NCI-H510A (cell line): ENCODE measurements at places on chromosomes 12 and 14.
A peak's percentile ranks its signal among the peaks of the same experiment; 100 is the strongest.

GRCh38 chr14:89855961-89856656, 98.4 kb downstream of the EFCAB11 start:
- DNase-seq, result no peak

DNA sequence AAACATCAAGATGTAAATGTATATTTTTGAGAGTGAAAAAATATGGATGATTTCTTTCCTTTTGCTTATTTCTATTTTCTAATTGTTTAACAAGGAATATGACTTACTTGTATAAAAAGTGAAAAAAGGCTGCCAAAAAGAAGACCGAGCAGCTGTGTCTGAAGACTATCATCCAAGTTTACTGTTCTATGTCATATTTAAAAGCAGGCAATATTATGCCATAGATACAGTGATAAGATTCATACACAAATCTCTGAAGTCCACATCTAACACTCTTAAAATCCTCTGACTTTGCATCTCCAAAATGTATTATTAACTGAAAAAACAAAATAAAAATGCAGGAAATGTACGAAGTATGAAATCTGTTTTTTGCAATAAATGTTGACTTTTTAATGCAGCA, 109.1 kb downstream of the SEC23A start:
- DNase-seq, result no peak

- DNase-seq, result no peak
Measured at GRCh38 chr14:76093077-76093476, 58.6 kb upstream of the GPATCH2L start.

- DNase-seq, result peak; percentile 62
Measured at GRCh38 chr12:113334786-113335539, at the start of gene SLC8B1. Gene SLC8B1 (minus strand): TSS chr12:113335109. CDS start chr12:113332878, 2,231 bp downstream.

DNA sequence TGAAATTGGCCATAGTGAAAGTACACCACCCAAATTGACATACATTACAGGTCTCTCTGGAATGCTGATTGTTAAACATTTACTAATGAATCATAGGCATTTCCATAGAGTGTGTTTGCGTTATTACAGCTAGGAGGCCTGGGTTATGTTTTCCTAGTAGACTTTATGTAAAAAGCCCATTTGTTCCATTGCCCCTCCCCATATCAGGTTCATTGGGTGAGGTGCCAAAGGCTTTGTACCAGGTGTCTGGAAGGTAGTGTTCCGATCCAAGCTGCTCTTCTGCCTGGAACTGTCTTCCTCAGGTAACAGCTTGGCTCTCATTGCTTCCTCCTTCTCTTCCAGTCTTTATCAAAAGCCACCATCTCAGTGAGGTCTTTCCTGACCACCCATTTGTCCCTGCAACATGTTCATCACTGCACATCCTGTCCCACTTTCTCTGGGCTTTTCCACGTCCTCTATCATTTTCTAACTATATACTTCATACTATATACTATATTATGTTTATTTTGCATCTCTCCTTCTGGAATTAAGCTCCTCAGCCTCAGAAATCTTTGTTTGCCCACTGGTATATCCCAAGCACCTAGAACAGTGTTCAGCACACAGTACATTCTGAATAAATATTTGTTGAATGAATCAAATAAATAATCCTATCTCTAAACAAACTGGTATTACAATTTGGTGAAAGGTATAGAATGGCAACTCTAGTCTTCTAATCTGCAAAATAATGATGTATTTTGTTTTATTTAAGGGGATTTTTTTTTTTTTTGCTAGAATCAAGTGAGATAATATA, 252.3 kb downstream of the KTN1 start:
- no peak for DNase-seq

GRCh38 chr12:78146365-78146772, 315.7 kb downstream of the NAV3 start:
- DNase-seq, result peak; percentile 5

GRCh38 chr14:55084401-55085059, 33.1 kb downstream of the MAPK1IP1L start:
- DNase-seq, result no peak

DNA sequence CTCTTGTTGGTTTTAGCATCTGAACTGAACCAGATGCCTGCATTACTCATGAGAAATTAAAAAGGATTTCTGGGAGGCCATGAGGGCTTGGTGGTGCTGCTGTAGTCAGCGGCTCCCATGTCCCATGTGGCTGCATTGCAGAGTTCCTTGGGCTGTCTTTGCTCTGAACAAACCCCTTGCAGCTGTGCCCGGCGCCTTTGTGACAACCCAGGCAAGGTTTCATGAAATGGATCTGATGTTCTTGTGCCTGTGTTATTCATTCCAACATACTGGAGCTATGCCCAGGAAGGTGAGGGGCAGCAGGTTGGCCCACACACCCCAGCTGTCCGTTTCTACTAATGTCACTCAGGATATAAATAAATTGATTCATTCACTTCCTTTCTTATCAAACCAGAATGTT, 40.8 kb downstream of the TGFB3 start:
- no peak for DNase-seq

- DNase-seq, result no peak
Measured at GRCh38 chr14:104545942-104546501, 33.5 kb upstream of the C14orf180 start.

- DNase-seq, result no peak
Measured at GRCh38 chr12:62779488-62779887, 155.5 kb downstream of the PPM1H start.

- DNase-seq, result no peak
Measured at GRCh38 chr12:123910761-123911193, 61.9 kb downstream of the CCDC92 start.

DNA sequence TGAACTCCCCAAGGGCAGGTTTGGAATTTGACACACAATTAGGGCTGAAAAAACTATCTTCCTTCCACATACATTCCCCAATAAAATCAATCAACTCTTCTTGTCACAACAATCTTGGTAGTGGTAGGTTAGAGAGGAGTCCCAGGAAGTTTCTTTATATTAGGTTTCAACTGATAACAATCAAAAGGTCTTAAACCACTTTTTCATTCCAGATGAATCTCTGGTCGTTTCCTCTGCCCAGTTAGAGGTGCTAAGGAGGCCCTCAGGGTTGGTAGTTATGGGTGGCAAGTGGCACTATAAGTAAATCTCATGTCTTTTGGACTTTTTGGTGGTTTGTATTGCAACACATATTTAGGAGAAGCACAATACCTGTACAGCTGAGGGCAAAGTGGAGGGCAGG, 1.7 kb upstream of the SLC38A2 start:
- DNase-seq, result no peak

GRCh38 chr12:5051913-5052312, 8.2 kb downstream of the KCNA5 start:
- no peak for DNase-seq

- no peak for DNase-seq
Measured at GRCh38 chr14:33846100-33846824, 104.6 kb downstream of the EGLN3 start.

DNA sequence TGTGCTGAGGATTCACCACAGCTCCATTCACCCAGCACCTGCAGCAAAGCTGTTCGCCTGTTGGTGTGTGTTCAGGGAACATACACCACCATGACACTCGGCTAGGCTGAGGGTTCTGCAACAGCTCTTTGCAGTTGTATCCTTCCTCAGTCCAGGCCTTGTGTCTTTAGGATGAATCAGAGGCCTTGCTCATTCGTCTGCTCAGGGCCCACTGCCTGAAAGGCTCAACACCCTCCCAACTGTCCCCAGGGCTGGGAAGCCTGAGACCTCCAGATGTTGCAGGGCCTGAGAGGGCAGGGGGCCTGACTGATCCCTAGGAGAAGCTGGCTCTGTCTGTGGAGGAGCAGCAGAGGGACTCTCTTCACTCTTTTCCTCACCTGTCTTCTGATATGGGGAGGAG, 11.2 kb downstream of the ZDHHC22 start:
- no peak for DNase-seq

- no peak for DNase-seq
Measured at GRCh38 chr12:31813305-31813704, 84.5 kb upstream of the AMN1 start.
